ENCODE measurements at places on chromosomes 1 and 21.

DNA sequence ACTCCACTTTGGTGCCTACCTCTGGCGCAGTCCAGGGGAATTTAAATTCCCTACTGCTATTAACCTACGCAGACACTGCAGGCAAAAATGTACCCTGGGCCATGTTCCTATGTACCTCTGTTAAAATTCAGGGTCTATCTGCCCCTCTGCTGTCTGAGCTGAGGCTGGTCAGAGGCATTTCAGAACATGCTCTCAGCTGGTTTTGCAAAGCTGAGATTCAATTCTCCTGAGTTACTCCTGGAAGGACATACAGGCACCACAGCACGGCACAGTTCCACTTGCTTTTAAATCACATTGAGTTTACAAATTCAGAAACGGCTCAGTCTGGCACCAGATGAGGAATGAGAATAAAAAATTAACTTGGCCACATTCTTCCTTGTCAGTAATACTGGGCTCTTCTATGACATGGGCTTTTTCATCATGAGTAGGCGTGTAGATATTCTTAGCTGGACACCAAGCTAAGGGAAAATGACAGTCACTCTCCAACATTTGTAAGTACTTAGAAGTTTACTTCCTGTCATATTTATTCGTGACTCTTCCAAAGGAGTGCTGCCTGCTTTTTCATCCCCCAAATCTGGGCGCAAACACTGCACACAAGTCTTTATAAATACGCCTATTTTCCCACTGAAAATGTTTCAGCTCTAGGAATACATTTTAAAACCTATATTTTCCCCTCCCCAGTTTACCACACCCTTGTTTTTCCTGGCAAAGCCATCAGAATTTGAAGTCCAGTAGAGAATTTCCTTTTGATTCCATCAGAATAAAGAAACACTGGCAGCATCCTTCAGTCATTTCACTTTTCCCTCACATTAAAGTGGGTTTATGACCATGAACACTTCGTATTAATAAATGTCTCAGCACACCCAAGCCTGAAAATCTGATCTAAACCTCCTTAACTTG is 1.9 kb downstream of the C1orf198 start:
- DNase-seq, result no peak

GRCh38 chr1:44673675-44674112 is 587 bp downstream of the TMEM53 start:
- DNase-seq, result no peak

- no peak for DNase-seq
Measured at GRCh38 chr1:31033598-31033997, 31.9 kb downstream of the PUM1 start.

DNA sequence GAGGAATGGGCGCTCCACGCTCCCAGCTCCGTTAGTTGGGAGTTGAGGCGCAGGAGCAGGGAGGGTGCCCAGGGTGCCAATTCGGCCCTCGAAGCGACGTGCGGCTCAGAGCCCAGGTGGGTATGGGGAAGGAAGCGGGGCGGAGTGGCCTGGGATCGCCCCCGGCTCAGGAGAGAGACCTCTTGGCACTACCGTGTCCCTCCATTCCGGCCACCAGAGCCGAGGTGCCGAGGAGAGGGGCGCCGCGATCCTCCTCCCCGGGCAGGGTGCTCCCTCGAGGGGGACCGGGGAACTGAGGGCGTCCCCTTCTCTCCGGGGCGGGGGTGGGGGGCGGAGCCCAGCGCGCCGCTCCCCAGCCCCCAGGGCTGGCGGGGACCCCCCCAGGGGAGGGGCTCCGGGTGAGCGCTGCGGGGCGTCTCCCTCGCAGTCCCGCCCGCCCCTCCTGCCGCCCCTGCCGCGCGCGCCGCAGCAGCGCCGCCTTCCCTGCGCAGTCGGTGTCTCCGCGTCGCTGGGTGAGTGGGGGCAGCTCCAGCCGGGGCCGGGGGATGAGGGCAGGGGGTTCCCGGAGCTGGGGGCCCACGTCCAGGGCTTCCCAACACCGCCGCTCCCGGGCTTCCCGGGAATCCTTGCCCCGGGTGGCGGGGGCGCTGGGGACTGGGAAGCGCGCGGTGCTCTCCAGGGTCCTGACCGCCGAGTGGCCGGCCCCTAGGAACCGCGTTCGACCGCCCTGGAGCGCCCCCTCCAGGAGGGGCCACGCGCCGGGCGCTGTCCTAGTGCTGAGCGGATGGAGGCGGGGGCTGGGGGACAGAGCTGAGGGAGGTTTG is at the start of gene HPCA:
Gene HPCA (plus strand): TSS at position 488 of the 824 bp plus-strand sequence. CDS start 2,408 bp downstream, outside the sequence.
- no peak for DNase-seq

DNA sequence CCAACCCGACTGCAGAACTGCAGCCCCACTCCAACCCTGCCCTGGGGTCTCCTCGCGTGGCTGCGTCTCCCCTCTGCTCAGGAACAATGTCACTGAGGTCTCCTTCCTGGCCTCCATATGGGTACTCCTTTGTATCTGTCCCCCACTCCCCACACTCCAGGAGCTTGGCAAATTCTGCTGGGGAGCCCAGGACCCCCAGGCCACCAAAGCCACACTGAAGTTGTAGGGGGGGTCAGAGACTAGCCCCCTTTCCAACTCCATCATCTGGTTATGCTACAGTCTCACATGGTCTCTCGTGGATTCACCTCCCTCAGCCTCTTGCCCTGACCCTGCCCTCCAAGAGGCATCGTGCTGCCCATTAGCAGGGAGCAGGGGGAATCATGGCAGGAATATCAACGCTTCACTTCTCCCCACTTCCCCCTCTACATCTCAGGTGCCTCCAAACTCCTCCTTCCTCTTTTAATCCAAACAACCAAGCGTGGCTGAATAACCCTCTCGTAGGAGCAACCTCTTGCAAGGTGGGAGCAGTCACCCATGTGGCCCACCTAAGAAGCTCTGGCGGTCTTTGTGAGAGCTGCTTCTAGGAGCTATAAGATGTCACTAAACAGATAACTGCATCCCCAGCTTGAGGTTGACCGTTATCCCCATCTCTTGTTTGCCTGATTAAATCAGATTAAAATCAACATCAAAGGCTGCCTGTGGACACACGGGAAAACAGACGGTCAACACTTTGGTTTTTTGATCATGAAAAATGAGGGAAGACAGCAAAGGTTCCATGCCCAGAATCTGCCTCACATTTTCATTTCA is 86.4 kb downstream of the MIS18A start:
- no peak for DNase-seq
